PC-3 (cell line): ENCODE measurements at places on chromosomes 2 and 18.

GRCh38 chr2:112794131-112794733 lies 9.9 kb upstream of the IL1A start:
- H3K27ac ChIP-seq, result no peak overlapping the region
- H3K27me3 ChIP-seq, result no peaks in the 10 kb centered on the region
- no peak for DNase-seq
- H3K36me3 ChIP-seq, result no peaks in the 10 kb centered on the region

DNA sequence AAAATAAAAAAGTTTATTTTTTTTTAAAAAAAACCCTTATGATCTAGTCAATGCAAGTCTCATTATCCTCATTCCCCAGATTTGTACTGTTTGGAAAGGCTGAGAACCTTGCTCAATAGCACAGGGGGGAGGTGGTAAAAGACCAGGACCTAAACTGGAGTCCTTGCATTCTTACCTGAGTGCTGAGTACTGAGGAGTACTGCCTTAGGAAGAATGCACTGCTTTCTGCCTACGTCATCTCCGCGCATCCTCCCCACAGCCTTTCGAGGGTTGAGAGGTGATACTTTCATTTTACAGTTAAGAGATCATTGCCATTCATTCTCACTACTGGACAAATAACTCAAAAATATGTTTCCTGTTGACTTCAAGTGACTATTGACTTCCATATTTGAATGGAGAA lies 73.8 kb downstream of the MAP3K20 start:
- no peaks in the 10 kb centered on the region for H3K27me3 ChIP-seq
- no peaks in the 10 kb centered on the region; the same call in 1 of the 2 replicates for H3K36me3 ChIP-seq

GRCh38 chr18:9520666-9521065 lies 45.4 kb downstream of the RALBP1 start:
- no peak for DNase-seq
- peaks cover 17% of the 10 kb centered on the region; the same call in 1 of the 2 replicates for H3K36me3 ChIP-seq
- no peaks in the 10 kb centered on the region for H3K27me3 ChIP-seq
- no peak overlapping the region for H3K4me3 ChIP-seq
- H3K27ac ChIP-seq, result no peak overlapping the region

- DNase-seq, result no peak
- no peaks in the 10 kb centered on the region for H3K36me3 ChIP-seq
- H3K27me3 ChIP-seq, result no peaks in the 10 kb centered on the region
- H3K27ac ChIP-seq, result no peak overlapping the region
- no peaks in the 10 kb centered on the region for H3K4me1 ChIP-seq
- H3K4me3 ChIP-seq, result no peak overlapping the region
These were observed 740.4 kb upstream of the CELF4 start for GRCh38 chr18:38305961-38306360.

DNA sequence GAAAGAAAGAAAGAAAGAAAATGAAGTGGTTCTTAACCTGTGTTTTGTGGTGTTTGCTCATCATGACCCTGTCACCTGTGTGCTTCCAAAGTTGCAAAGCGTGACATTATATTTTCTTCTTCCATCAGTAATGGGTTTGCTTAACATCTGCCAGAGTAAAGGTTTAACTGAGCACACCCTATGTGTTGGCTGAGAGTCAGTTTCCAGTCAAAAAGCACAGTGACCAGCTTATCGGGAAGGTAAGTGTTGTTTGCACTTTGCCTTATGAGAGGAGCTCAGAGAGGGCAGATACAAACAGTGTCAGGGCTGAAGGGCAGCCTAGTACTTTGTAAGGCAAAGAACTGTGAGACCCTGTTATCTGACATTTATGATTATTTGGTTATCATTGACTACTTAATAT lies 406.2 kb upstream of the CWC22 start:
- no peak overlapping the region for H3K4me3 ChIP-seq
- DNase-seq, result no peak
- no peaks in the 10 kb centered on the region for H3K4me1 ChIP-seq

DNA sequence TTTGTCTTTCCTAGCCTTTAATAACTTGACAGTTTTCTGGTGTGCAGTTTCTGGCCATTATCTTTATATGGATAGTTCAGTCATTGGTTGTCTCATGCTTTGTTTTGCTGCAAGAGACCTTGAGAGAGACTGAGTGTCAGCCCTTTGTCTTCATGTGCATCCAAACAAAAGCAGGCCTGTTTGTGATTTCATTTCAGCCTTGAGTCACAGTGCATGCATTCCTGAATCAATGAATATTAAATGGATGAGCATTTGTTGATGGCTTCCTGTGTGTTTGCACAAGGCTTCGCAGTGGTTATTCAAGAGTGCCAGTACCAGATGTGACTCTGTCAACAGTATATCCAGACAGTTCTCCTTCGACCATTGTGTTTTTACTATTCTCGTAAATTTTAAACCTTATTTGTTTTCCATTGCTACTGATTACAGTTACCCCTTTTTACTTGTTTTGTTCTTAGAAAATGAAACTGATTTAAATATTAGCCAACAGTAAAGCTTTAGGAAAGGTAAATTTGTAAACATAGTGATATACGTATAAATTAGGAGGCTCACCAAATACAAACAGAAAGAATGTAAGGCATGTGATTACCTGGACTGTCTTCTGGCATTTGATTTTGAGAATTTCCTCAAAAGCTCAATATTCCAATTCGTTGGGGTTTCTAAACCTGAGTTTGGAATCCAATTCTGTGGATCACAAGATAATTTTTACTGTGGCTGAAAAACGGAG lies 319.8 kb downstream of the CTNNA2 start:
- no peaks in the 10 kb centered on the region for H3K27me3 ChIP-seq
- no peak for DNase-seq
- H3K4me1 ChIP-seq, result no peaks in the 10 kb centered on the region
- no peaks in the 10 kb centered on the region for H3K36me3 ChIP-seq
- H3K27ac ChIP-seq, result no peak overlapping the region

DNA sequence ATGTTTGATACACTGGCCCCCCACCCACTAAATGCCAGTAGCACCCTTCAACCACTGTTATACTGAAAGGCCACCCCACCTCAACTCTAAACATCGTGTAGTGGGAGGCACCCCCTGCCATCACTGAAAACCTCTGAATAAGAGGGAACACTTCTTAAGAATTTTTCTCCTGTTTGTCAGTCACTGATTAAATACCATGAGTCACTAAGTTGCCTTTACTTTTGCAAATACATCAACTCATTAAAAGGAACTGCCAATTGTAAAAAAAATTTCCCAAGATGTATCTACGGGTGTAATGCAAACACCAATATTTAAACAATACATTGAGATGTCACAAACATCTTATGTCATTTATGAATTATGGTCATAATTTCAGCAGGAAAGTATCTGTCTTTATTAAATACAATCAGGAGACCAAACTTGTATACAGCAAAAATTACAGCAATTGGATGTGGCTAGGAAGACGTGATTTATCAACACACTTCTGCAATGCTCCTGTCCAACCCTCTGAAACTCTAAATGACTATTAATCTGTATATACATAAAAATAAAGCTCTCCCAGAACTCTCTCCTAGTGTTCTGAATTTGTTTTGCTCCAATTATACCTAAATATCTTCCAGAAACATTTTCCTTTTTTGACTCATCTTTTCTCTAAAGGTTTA lies 144.1 kb upstream of the STK17B start:
- peaks cover 29% of the 10 kb centered on the region for H3K4me1 ChIP-seq
- no peaks in the 10 kb centered on the region for H3K27me3 ChIP-seq
- peak; percentile 92 for DNase-seq
- peak overlapping the region; percentile 19; the same call in 1 of the 2 replicates for H3K4me3 ChIP-seq
- no peaks in the 10 kb centered on the region for H3K36me3 ChIP-seq
- peak overlapping the region; percentile 90 for H3K27ac ChIP-seq

GRCh38 chr2:71882949-71883472 lies 264.7 kb downstream of the CYP26B1 start:
- H3K27me3 ChIP-seq, result no peaks in the 10 kb centered on the region; the same call in 1 of the 2 replicates
- peaks cover 9% of the 10 kb centered on the region for H3K4me1 ChIP-seq
- DNase-seq, result peak; percentile 45
